ENCODE measurements at places on chromosomes 7 and 10.

DNA sequence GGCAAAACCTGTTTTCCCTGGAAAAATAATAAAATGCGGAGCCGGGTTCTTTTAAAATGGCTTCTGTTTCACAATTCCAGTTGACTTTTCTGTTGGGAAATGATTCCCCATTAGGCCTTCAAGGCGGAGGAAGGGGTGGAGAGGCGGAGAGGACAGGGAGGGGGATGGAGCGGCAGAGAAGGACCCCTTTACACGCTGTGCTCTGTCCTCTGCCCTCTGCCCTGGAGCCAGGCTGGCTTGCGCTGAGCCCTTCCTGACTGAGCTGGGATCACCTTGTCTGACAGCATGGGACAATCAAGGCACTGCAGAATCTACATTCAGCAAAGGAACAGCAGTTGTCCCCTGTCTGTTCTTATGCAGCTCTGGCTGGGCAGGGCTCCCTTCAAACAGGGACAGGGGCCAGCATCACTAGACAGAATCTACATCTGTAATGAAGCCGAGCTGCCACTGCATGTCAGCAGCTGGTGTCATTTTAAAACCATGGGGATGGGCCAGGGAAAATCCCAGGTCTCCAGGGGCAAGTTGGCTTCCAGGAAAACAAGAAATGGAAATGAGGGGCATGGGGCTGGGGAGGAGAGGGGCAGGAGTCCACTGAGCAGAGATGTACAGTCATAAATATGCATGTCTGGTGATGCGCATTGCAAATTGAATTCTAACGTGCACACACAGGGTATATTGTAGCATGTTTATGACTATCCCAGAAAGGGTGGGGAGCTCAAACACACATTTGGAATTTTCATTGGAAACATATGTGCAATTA lies 120.0 kb downstream of the MKX start:
- DNase-seq: no peak

- DNase-seq: no peak
These were observed 194.9 kb downstream of the KCNMA1 start for GRCh38 chr10:77442699-77443189.

GRCh38 chr10:110863361-110863760 lies 8.4 kb upstream of the PDCD4 start:
- DNase-seq: no peak

GRCh38 chr7:142789441-142789840 lies 18.7 kb downstream of the PRSS2 start:
- no peak for DNase-seq

DNA sequence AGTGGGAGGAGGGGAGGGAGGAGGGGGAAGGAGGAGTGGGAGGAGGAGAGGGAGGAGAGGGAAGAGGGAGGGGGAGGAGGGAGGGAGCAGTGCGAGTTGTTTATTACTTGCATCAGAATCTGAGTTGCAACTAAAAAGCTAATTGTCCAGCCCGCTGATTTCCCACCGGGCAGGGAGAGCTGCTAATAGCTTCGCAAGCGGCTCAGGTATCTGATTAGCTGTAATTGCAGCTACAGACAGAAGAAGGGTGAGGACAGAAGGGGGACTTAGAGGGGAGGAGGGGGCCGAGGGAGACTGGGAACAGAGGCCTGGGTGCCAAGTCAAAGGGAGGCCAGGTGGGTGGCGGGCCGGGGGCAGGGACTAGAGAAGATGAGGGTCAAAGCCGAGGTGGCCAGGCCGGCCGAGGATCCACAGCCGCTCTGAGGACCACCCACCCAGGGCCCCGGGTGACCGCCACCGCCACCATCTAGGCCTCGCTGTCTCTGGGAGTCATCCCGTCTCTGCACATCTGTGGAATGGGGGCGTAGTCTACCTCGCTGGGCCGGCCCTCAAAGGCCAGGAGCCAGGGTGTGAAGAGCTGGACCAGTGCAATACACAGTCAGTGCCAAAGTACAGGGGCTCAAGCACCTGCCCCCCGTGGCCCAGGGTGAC lies 54.2 kb downstream of the MICALL2 start:
- no peak for DNase-seq

- DNase-seq: no peak
These were observed 2.0 kb downstream of the COX19 start for GRCh38 chr7:973312-973711.

DNA sequence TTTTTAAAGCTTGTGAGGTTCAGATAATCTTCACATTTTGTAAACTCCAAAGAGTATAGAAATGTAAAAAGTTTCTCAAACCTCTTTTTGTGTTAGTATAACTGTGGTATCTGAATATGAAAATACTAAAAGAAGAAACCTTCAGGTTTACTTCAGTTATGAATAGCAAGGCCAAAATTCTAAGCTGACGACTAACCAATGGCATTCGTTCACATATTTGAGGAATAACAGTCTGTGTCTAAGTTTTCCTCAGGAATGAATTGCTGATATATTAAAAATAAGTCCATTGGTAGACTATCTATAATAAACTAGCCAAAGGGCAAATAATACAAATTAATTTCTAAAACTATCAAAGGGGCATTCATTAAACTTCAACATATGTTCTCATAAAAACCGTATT lies 206.0 kb downstream of the CXCL12 start:
- DNase-seq: no peak

DNA sequence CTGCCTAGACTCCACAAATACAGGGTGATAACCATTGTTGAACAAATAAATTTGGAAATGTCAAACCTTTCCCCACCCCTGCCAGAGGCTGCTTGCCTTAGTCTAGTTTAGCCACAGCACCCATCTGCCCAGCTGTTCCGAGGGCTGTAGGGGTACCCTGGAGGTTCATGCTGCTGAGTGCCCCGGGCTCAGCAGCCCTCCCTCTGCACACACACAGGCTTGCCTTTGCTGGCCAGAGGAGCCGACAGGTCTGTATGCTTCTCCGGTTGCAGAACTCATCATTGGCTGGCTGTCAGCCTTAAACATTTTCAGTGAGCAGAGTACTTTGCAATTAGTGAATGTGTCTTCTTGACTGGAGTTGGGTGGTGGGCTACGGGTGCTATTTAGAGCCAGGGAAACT lies 122.9 kb downstream of the NRF1 start:
- no peak for DNase-seq

- no peak for DNase-seq
These were observed 28.8 kb downstream of the ITGB8 start for GRCh38 chr7:20359341-20359963.

DNA sequence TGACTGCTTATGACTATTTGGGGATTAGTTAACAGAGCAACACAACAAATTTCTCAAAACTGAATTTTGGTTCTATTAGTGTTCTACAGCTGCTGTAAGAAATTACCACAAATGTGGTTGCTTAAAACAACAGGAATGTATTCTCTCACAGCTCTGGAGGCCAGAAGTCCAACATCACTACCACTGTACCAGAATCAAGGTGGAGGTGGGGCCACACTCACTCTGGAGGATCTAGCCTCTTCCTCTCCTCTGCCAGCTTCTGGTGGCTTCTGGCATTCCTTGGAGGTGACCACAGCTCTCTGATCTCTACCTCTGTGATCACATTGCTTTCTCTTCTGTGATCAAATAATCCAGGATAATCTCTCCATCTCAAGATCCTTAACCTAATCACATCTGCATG lies 194.7 kb upstream of the BMPER start:
- DNase-seq: no peak

GRCh38 chr10:33334805-33335550 lies 511 bp upstream of the NRP1 start:
- DNase-seq: no peak

GRCh38 chr7:87312215-87312865 lies 33.1 kb upstream of the CROT start:
- DNase-seq: peak; percentile 49

- no peak for DNase-seq
These were observed 41.8 kb upstream of the RABGEF1 start for GRCh38 chr7:66698652-66699205.

GRCh38 chr7:24715661-24716479 lies 41.4 kb downstream of the GSDME start:
- peak; percentile 45 for DNase-seq

GRCh38 chr7:151249034-151249731 lies 689 bp upstream of the SMARCD3 start:
- peak; percentile 23 for DNase-seq

GRCh38 chr10:133420579-133420978 lies 3.8 kb downstream of the SPRN start:
- DNase-seq: no peak

Data from CD8-positive, alpha-beta T cell (primary cell).